Activated CD4-positive, alpha-beta T cell treated with anti-CD3 and anti-CD28 coated beads, Interleukin-2, amount 10 ng/mL, durations not matched to agents 24 days and 14 days (primary cell): ENCODE measurements at places on chromosomes 5 and 9. TPM values are rescaled to one million over a fixed set of nuclear protein-coding genes. Genes with fewer than 3 reads are reported as not detected.

Gene NR4A3
- total RNA-seq = 51.1 and 52.8 TPM in 2 replicates

Gene CARTPT
- not detected in 2 replicates for total RNA-seq

Gene SLC34A1
- total RNA-seq = not detected in 2 replicates

DNA sequence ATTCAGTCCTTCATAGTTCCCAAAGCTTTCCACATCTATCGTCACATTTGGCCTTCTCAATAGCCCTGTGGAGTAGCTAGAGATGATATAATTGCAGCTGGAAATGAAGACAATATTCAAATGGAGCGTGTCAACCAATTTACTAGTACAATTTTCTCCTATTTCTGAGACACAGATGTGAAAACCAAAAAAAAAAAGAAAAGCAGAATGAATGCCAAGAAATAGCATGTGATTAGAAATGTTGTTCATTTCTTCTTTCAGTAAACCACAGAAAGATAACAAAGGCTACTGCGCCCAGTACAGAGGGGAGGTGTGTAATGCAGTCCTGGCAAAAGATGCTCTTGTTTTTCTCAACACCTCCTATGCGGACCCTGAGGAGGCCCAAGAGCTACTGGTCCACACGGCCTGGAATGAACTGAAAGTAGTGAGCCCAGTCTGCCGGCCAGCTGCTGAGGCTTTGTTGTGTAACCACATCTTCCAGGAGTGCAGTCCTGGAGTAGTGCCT, 99.0 kb downstream of the MUSK start:
- no peaks in the 10 kb centered on the region for H3K4me1 ChIP-seq
- H3K4me3 ChIP-seq = no peak overlapping the region
- DNase-seq = no peak
- no peaks in the 10 kb centered on the region for H3K36me3 ChIP-seq
- no peak overlapping the region for H3K27ac ChIP-seq

- no peak overlapping the region for H3K27ac ChIP-seq
- peaks cover 15% of the 10 kb centered on the region for H3K27me3 ChIP-seq
- no peaks in the 10 kb centered on the region for H3K36me3 ChIP-seq
Measured at GRCh38 chr9:7300484-7300883, 499.1 kb downstream of the DMAC1 start.

DNA sequence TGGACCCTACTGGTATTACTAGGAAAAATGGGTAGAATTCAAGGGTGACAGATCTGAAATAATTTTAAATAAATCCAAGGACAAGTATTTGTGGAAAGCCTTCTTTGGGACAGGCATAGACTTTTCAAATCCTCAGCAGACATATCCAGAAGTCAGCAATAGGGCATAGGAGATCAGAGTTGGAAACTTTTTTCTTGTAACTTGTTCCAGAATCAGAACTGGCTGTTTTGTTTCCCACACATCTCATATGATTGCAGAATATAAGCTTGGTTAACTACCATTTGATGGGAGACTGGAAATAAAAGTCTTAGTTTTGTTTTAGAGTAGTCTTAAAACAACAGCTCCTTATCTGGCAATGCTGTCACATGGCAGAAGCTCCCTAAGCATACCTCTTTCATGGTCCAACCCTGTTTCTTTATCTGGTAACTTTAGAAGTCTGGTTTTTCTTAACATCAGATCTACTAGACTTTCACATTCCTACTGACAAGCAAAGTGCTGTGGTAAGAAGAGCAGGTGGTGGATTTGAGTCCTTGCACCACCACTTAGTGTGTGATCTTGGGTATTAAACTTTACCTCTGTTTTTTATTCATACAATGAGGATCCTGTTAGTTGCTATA, 25.1 kb downstream of the XRCC4 start:
- no peak overlapping the region for H3K27ac ChIP-seq
- no peak for DNase-seq
- H3K4me1 ChIP-seq = no peaks in the 10 kb centered on the region
- H3K27me3 ChIP-seq = no peaks in the 10 kb centered on the region

GRCh38 chr5:127941646-127942045, 141.9 kb upstream of the SLC12A2 start:
- no peaks in the 10 kb centered on the region for H3K36me3 ChIP-seq
- H3K4me1 ChIP-seq = peaks cover 4% of the 10 kb centered on the region
- no peak overlapping the region for H3K27ac ChIP-seq
- no peak overlapping the region for H3K4me3 ChIP-seq

GRCh38 chr5:151678713-151679112, 8.0 kb downstream of the SPARC start:
- DNase-seq = no peak
- H3K4me3 ChIP-seq = no peak overlapping the region
- no peak overlapping the region for H3K27ac ChIP-seq
- H3K36me3 ChIP-seq = no peaks in the 10 kb centered on the region

DNA sequence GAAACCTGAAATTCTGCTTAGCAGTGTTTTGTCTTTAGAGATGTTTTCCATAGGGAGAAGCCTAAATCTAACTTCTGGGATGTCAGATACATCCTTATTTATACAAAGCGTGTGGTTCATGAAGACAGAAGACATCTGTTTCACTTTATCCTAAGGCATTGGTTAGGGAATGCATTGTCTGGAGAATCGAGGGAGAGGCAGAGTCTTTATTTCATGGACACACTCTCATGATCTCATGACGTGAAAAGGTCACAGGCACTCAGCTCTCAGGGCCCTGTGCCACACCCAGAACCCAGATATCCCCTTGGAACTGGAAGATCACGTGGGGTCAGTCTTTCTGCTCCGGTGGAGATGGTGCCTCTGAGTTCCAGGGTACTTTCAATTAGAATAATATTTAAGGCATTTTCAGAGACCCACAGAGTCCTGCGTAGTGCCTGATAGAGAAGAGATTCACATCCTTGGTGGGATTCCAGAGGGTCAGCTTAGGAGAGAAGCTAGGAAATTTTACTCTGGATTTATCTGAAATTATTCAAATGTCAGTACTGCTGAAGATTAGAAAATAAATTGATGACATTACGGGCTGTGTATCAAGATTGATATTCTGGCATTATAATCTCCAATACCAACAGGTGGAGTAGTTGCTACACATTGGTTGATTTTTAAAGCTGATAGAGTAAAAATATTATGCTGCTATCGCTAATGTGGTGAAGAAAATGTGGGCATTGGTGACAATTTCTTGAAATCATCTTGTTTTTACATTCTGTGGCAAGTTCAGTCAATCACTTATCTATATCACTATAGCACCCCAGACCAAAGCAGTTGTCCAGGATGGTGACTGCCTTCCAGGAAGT, 378.3 kb downstream of the MTRR start:
- no peaks in the 10 kb centered on the region for H3K36me3 ChIP-seq
- no peak overlapping the region for H3K4me3 ChIP-seq
- no peak for DNase-seq
- no peaks in the 10 kb centered on the region for H3K4me1 ChIP-seq
- no peak overlapping the region for H3K27ac ChIP-seq
- no peaks in the 10 kb centered on the region for H3K27me3 ChIP-seq

GRCh38 chr5:98977723-98978122, 48.9 kb upstream of the CHD1 start:
- no peak for DNase-seq
- H3K36me3 ChIP-seq = no peaks in the 10 kb centered on the region
- H3K27me3 ChIP-seq = peaks cover 7% of the 10 kb centered on the region
- H3K27ac ChIP-seq = no peak overlapping the region
- no peak overlapping the region for H3K4me3 ChIP-seq

- no peaks in the 10 kb centered on the region for H3K36me3 ChIP-seq
- H3K4me1 ChIP-seq = peaks cover 9% of the 10 kb centered on the region
Measured at GRCh38 chr5:55564721-55565120, 30.0 kb upstream of the PLPP1 start.

DNA sequence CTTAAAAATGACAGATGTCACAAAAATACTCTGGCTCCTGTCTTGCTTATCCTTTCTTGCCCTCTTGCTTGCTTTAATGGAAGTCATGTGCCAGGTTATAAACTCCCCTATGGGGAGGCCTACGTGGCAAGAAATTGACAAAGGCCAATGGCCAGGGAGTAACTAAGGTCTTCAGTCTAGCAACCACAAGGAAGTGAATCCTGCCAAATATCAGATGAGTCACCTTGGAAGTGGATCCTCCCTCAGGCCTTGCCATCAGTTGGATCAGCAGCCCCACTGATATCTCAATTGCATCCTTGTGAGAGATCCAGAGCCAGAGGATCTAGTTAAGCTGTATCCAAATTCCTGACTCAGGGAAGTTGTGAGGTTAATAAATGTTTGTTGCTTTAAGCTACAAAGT, 82.8 kb downstream of the CAAP1 start:
- no peak for DNase-seq
- H3K4me1 ChIP-seq = no peaks in the 10 kb centered on the region
- H3K27me3 ChIP-seq = no peaks in the 10 kb centered on the region
